Lower leg skin (tissue), 4 donors: ENCODE measurements at places on chromosomes 4 and X. TPM values are rescaled to one million over a fixed set of nuclear protein-coding genes. Genes with fewer than 3 reads are reported as not detected.

The XPNPEP2 gene
- 2.7 TPM for total RNA-seq

The LDB2 gene
- 7.8 TPM for total RNA-seq

The CTPS2 gene
- 6.7 TPM for total RNA-seq

The SERTM2 gene
- 0.06 TPM for total RNA-seq

The GAGE12J gene
- total RNA-seq = not detected

The JAKMIP1 gene
- total RNA-seq = not detected

The FAM241A gene
- total RNA-seq = 4.3 TPM

The GAGE12H gene
- total RNA-seq = not detected

The SAT1 gene
- total RNA-seq = 199 TPM

The EREG gene
- total RNA-seq = 52.1 TPM
